ENCODE measurements at places on chromosomes 11 and 22. TPM values are rescaled to one million over a fixed set of nuclear protein-coding genes. Genes with fewer than 3 reads are reported as not detected.

GRCh38 chr11:91173701-91174100 lies 950.9 kb upstream of the CHORDC1 start:
- DNase-seq = no peak

DNA sequence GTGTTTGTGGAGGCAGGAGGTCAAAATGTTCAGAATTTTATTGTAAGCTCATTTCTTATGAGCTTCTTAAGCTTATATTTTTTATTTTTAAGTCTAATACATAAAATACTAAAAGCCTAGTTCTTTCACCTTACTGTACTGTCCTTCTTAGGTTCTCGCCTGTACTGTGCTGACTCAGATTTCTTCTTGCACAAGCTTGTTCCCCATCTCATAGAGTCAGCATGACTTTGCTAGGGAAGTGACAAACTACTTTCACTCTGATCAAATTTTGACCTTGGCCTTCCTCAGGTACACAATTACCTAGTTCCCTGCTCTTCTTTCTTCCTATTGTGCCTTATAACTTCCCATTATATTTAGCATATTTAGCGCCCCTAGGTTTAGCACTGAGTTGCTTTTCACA lies 81.5 kb downstream of the STK33 start:
- DNase-seq = no peak

DNA sequence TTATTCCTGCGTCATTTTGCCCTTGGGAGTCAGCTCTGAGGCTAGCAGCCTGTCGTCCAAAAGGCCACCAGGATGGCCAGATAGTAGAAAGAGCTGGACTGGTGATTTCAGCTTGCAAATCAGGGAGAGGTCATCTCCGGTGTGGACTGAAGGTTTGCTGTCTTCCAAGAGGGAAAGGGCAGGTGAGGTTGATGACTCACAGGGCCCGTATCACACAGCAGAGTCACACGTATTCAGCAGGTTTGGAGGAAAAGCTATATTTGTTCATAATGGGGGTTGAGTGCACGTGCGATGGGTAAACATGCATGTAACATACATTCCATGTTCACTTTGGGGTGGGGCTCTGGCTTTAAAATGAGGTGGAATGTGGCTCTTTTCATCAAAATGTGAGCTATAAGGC lies 25.6 kb downstream of the MRPL21 start:
- no peak for DNase-seq

DNA sequence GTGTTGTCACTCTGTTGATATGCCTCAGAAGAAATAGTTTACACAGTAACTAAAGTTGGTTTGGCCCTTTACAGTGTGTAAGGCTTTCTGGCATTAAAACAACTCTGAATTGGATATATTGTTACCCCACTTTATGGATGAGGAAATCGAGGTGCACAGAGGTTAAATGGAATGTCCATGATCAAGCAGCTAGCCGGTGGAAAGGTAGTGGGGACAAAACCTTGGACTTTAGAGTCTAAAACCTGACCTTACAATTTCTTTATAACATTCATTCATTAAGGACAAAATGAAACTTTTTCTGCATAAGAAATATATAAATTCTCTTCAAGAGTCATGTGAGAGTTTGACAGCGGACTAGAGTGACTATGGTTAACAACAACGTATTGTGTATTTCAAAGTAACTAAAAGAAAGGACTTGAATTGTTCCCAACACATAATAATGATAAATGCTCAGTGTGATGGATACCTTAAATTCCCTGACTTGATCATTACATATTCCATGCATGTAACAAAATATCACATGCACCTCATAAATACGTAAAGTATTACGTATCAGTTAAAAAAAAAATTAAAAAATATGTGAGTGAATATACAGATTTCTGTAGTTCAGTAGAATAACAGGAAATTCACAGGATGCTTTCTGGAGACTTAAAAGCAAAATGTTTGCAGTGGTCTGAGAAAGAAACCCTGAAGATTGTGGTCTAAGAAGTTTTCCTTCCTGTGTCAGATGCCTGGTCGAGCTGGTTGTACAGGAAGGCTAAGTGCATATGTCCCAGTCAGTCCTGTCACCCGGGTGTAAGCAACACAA lies 51.0 kb downstream of the TEAD1 start:
- no peak for DNase-seq

DNA sequence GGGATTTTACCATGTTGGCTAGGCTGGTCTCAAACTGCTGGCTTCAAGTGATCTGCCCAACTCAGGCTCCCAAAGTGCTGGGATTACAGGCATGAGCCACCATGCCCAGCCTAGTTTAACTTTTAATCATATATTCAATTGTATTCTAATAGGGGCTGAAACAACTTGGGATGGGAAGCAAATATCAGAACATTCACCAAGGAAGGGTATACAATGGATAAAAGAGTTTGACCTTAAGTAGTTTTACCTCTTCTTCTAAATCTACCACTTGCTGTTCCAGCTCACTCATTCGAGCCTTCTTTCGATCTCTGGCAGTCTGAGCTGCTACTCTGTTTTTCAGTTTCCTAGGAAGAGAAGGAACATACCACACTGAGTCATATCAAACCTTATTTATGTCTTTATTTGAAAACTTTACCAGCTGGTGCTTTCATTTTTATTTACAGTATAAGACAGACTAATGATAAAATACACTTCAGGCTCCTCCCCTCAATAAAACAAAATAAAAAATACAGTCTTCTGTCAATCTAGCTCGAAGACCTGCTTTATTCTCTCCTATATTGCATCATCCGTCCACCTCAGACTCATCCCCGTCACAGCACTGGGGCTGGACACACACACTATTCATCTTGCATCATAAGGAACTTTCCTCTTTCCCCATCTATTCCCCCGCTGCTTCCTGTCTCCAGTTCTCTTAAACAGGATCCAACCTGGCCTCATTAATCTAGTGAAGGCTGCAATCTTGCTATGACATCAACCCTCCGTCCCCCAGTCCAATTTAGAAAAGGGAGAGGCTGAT lies 1.4 kb downstream of the XBP1 start:
- DNase-seq = peak; percentile 51

GRCh38 chr11:106288057-106288456 lies 210.6 kb downstream of the AASDHPPT start:
- DNase-seq = no peak

GRCh38 chr11:4881860-4882500 lies at the start of gene OR51T1:
OR51T1 (plus strand) TSS chr11:4881900; CDS start chr11:4881900, 0 bp downstream.
- no peak for DNase-seq

GGTLC2 gene
- not detected for total RNA-seq

DAGLA gene
- total RNA-seq = 6.4 TPM

TMEM191B gene
- 3.7 TPM for total RNA-seq

DNA sequence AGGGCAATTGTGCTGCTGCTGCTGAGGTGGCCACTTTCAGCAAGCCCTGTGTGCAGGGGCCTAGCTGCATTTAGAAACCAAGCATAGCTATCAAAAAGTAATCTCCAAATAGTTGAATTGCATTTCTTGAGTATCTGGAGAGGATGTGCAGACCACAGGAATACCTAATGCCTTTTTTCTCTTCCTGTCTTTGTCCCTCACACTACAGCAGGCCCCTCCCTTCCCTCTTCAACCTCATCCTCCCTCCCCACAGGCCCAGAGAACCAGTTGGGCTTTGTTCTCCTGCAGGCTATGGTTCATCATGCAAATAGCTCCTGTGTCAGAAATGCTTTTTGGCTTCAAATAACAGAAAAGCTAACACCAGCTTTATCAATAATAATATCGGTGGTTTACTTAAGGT lies 47.7 kb downstream of the DKK3 start:
- no peak for DNase-seq

DNA sequence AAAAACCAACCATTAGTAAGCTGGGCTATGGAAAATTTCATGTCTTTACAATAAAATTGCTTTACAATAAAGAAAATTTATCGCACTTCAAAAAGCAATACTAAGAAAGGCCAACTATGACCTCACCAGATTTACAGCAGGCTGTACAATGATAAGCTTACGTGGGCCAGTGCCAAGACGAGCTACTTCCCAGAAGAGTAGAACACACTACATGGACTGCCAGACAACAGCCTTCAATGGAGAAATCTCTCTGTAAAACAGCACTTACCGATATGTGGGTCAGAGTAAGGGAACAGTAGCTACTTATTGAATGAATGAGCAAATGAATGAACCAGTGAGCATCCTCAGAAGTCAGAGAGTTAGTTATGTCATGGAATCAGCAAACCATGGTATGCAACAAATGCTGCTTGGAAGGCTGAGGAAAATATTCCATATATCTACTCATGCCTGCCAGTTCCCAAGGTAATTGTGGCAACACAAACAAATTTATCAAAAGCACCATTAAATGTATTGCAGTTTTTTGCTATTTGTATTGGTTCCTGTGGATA lies 74.4 kb downstream of the SLC36A4 start:
- no peak for DNase-seq

GRCh38 chr11:134530636-134531326 lies 118.7 kb upstream of the B3GAT1 start:
- DNase-seq = no peak

GRCh38 chr11:127039591-127039990 lies 39.0 kb upstream of the KIRREL3 start:
- DNase-seq = no peak

DNA sequence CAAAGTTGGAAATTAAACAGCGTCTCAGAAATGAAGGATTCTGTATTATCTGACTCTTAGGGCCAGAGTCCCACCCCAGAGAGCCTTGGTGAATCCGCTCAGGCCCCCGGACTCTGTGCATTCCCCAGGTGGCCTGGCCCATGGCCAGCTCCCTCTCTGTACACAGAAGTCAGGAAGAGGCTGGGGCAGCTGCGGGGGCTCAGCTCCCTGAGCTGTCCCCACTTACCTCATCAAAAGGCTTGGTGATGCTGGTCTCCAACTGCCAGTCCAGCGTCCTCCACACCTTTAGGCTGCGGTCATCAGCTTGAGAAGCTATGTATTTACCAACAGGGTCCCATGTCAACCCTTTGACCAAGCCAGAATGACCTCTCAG lies 35.0 kb downstream of the HIRA start:
- no peak for DNase-seq

GRCh38 chr11:122696662-122697061 lies 41.1 kb downstream of the UBASH3B start:
- no peak for DNase-seq

DNA sequence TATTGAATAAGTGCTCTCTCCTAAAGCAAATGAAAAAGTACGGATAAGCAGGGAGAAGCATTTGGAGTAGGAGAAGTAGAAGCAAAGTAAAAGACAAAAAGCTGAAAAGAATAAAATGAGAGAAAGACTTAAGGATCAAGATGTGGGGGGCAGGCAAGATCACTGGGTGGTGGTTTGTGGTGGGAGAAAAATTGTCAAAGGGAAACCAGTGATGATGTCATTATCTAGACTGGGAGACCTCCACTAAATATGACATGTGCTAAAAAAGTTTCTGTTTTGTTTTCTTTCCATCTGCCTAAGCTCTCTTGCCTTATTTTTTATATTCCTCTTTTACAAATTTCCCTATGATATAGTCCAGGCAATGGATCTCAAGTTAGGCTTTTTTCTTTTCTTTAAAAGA lies 14.8 kb upstream of the MAML2 start:
- DNase-seq = no peak

GRCh38 chr11:70031631-70032469 lies 46.3 kb upstream of the ANO1 start:
- DNase-seq = no peak

DNA sequence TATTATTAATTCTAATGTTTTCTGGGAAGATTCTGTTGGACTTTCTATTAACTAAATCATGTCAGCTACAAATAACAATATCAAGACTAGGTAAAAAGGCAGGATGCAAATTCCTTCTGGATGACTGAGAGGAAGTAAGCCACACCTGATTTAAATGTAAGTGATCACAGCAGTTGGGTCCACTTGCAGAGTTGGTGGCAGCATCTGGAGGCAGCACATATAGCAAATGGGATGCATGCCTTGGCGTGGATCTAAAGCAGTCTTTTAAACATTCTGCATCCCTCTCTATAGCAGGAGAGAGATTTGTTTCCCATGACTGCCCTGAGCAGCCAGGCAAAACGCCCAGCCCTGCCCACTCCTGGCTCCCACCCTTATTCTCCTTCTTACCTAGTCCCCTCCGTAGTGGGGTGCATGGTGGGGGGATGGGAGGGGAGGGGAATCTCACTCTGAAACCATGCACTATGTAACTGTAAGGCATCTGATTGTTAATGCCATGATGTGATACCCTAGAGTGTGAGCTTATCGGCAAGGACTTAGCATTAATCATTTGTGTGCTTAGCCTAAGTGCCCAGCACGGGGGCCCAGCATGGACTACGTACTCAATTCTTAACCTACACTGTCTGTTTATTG lies 130.3 kb downstream of the EFCAB6 start:
- DNase-seq = no peak

GRCh38 chr22:37137131-37137530 lies 12.6 kb downstream of the IL2RB start:
- DNase-seq = no peak

GRCh38 chr22:43101306-43101705 lies 9.2 kb upstream of the BIK start:
- DNase-seq = no peak

GRCh38 chr11:75526192-75526541 lies 426 bp upstream of the GDPD5 start:
- no peak for DNase-seq

DNA sequence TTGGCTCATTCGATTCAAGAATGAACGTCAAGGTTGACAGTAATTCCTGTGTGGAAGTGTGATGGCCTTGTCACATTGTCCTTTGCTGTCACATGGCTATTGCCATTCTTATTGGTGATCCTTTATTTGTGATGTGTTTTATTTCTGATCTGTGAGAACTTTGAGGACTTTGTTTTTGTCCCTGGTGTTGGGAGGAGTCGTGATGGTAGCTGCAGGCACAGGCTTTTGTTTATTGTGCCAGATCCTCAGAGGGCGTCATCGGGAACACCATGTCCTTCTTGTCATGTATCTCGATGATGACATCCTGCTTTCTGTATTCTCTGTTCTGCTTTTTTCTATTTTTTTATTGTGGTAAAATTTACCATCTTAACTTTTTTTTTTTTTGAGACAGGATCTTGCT lies 5.6 kb downstream of the PICK1 start:
- DNase-seq = no peak

DNA sequence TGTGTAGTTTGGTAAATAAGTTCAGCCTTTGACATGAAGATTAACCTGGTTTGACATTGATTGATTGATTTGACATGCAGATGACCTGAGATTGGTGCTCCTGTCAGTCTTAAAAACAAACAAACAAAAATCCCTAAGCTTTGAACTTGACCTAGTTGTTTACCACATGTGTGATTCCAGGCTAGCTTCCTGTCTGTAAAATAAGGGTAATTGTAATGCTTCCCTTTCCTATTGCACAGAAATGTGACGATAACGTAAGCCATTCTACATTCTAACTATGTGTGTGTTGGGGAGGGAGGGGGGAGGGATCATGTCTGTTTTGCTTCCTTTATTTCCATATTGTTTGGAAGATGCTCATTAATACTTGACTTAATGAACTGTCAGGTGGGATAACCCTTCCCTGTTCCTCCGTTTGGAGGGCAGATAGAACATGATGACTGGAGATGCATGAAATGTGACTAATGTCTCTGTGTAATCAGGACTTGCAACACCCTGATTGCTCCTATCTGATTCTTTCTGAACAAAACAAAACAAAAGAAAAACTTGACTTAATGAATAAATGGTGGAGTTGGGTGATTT lies 106.1 kb upstream of the CLMP start:
- peak; percentile 48 for DNase-seq
